ENCODE measurements at places on chromosomes 1 and 21.
A peak's percentile ranks its signal among the peaks of the same experiment; 100 is the strongest.

GRCh38 chr1:14733048-14733778 is 134.7 kb downstream of the KAZN start:
- DNase-seq: no peak

GRCh38 chr1:2556678-2557481 is 709 bp downstream of the TNFRSF14 start:
- no peak for DNase-seq

GRCh38 chr1:12546771-12547585 is 71.0 kb downstream of the DHRS3 start:
- no peak for DNase-seq

DNA sequence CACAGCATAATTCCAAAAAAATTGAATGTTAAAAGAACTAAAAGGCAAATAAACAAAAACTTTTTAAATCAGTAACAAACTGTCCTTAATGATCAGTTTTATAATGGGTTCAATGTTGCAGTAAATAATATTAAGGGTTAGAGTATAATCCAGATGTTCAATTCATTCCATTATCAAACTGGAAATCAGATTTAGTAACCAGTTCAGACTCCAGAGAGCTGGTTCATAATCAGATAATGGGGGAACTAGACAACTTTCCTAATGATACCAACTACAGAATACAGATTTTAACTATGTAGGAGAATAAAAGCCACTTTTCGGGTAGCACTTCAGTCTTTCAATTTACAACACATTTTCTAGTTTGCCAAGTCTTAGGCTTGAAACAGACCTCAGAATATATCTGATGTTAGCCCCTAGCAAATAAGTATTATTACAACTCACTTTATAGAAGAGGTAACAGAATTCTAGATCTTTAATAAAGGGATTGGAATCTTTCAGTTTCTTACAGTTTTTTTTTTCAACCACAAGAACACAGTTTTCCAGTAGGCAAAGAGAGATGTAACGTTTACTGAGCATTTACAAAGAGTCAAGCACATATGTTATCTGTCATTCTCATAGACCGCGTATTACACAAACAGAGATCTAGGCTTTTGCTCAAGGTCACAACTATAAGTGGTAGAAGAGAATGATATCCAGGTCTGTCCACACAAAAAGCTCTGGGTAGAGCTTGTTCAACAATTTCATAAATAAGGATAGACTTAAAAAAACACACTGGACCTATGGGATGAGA is 1.9 kb upstream of the DCAF6 start:
- DNase-seq: no peak

DNA sequence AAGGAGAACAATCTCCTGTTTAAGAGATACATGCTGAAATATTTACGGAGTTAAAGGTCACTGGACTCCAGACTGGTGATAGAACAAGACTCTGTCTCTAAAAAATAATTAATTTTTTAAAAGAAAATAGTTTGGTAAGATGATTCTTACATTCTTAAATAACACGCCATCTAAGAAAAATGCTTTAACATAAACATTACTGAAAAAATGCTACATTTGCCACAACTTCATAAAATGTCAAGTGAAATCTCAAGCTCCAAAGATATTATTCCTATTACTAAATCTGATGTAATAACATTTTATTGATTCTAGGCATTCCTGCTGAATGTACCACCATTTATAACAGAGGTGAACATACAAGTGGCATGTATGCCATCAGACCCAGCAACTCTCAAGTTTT is 4.1 kb downstream of the ANGPTL3 start:
- no peak for DNase-seq

DNA sequence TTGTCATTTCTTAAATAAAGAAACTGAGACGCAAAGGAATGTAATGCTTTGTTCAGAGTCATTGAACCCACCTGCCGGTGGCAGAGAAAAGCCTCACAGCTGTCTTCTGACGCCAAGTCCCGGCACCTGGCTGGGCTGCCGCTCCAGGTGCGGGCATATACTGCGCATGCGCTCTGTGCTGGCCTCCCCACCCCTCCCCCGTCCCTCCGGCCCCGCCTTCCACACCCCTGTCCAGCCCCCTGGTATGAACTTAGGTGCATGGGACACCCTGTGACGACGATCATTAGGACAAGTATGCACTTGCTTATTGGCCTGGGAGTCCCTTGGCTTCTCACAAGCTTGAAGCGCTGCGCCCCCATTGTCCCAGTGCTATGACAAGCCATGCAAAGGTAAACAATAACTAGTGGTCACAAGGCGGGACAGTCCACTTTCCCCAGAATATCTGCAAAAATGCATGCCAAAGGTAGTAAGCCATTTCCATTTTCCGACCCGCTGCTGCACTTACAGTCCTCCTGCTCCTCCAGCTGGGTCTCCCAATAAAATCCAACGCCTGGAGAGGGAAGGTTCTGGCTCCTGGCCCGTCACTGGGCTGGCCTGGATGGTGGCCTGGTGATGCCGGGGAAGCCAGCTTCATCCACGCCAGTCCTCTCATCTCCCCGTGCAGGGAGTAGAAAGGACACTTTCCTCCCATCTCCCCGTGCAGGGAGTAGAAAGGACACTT is 100.4 kb downstream of the PSMG1 start:
- no peak for DNase-seq

DNA sequence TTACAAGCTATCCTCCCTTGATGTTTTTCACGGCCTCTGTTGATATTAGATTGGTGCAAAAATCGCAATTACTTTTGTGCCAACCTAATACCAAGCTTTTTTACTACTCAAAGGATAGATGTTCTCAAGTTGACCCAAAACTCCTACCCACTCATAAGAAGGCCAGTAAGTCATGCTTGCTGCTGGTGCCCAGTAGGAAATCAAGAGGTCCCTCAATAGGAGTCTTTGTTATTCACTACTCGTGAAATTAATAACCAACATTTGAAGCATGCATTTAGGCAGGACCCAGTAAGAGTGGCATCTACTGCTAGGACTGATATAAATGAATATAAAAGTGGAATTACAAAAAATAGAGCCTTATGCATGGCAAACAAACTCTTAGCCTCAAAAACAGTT is 52.6 kb downstream of the APP start:
- no peak for DNase-seq

GRCh38 chr1:3453891-3454810 is at the start of gene ARHGEF16:
ARHGEF16 (plus strand) TSS chr1:3454665; CDS start chr1:3463085, 8,420 bp downstream.
- DNase-seq: peak; percentile 51

- no peak for DNase-seq
These were observed 2.6 kb downstream of the INSRR start for GRCh38 chr1:156856282-156856785.

- DNase-seq: no peak
These were observed 8.5 kb upstream of the CD247 start for GRCh38 chr1:167526667-167527383.

DNA sequence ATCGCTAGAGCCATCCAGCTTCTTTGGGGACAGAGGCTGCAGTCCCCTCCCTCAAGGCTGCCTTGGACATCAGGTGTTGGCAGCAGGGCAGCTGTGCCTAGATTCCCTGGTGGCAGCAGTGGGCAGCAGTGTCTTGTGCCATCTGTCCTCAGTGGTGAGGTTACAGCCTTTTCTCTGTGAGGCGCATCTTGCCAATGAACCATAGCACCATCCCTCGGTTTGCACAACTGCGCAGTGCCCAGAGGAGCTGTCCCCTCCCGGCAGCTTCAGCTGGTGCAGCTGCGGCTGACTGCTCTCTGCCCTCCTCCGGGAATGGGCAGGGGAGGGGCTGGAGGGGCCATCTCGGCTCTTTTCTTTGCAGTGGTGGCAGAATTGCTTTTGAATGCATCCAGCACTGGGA is 59.0 kb upstream of the C8B start:
- no peak for DNase-seq

GRCh38 chr1:224751624-224752311 is 135.7 kb downstream of the CNIH3 start:
- no peak for DNase-seq

GRCh38 chr1:231460614-231461013 is 38.5 kb upstream of the EGLN1 start:
- DNase-seq: peak; percentile 82

GRCh38 chr1:168439456-168440375 is 104.1 kb downstream of the XCL2 start:
- DNase-seq: peak; percentile 91

DNA sequence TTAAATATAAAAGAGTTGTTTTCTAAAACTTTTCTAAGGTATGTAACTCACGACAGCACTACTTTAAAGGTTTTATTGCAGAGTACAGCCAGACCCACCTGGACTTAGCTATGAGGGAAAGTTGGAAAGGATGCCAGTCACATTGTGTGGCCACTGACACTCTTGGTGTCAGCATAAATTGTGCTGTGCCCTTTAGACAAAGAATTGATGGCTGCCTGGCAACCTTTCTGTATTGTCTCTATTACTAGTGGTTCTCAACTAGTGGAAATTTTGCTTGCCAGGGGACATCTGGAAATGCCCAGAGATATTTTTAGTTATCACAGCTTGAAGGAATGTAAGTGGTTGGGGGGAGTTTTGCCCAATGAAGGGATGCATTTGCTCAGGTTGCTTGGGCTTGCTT is 117.5 kb upstream of the APP start:
- DNase-seq: no peak

- DNase-seq: no peak
These were observed 21.3 kb downstream of the FAM20B start for GRCh38 chr1:179046808-179047635.

DNA sequence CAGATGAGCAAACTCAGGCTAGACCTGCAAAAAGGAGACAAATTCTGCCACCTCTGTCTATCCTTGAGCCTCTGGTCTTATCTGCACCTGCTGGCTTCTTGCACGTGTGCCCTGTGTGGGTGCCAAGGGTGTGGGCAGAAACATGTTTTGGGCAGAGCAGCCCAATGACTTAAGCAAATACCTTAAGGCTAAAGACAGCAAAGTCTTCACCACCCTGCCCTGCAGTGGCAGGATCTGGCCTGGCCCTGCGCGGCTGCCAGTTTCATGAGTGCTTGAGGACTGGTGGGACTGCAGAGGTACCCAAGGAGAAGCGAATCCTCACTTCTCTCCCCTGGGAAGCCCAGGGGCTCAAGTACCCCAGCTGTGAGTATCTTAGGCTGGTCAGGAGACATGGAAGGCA is 3.8 kb upstream of the SLC26A9 start:
- DNase-seq: no peak

- no peak for DNase-seq
These were observed 170.8 kb upstream of the SAMSN1 start for GRCh38 chr21:14716761-14717396.

DNA sequence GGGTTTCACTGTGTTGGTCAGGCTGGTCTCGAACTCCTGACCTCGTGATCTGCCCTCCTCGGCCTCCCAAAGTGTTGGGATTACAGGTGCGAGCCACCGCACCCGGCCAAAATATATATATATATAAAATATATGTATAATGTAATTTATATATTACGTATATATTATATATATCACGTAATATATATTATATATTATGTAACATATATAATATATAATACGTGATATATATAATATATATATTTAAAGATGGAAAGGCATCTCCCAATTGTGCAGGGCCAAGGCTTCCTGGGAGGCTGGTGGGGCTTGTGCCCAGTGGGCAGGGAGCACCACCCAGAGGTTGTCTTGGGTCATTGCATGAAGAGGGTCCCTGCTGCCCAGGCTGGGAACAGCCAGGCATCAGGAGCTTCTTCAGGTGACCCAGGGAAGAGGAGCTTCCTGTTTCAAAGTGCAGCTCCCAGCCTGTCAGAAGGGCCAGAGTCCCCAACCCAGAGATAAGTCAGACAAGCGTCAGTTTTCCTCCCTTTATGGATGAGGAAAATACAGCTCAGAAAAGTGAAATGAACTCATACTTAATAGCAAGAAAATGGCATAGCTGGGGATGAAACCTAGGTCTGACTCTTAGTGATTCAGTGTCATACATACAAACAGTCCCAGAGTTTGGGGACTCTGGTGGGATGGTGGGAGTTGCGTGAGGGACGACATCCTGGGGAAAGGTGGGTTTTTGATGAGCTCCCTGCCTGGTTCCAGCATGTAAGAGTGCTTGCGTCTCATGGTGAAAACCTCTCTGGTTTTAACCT is 12.0 kb downstream of the UBE2Q1 start:
- DNase-seq: peak; percentile 48

DNA sequence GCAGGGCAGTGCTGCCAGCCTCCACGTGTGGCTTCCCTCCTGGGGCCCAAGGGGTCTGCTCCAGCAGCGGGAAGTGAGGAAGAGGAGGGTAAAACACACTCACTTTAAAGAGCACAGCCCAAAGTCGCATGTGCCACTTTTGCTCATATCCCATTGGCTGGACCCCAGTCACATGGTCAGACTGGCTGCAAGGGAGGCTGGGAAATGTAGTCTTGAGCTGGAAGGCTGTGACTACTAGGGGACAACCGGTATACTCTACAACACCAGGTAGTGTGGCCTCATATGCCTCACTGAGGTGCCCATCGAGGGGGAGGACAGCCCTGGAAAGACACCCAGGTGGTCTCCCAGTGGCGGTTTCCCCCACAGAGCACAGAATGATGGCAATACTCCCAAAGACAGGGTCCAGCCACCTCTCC is 45.2 kb downstream of the CAMK2N1 start:
- DNase-seq: peak; percentile 44

DNA sequence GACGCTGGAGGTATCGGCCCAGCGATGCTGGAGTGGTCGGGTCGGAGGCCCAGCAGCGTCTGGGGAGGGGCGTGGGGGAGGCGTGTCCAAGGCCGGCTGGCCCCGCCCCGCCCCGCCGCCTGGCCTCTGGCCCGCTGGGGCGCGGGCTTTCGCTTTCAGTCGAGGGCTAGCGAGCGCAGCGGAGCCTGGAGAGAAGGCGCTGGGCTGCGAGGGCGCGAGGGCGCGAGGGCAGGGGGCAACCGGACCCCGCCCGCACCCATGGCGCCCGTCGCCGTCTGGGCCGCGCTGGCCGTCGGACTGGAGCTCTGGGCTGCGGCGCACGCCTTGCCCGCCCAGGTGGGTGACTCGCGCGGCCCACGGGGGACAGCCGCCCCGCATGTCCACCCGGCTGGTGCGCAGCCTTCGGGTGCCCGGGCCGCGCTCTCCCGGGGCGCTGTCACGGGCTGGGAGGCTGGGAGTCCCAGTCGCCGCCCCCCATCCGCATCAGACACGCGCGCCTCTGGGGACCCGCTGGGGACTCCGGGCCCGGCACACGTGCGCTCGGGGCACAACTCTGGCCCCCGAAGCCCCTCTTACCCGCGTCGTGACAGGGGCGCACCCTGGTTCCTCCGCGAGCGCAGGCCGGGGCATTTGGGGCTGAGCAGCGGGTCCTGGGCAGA is at the start of gene TNFRSF1B:
Gene TNFRSF1B, plus strand, starts transcription at position 158 of the 659 bp plus-strand sequence. Its CDS starts 101 bp downstream, at position 259.
- DNase-seq: no peak

DNA sequence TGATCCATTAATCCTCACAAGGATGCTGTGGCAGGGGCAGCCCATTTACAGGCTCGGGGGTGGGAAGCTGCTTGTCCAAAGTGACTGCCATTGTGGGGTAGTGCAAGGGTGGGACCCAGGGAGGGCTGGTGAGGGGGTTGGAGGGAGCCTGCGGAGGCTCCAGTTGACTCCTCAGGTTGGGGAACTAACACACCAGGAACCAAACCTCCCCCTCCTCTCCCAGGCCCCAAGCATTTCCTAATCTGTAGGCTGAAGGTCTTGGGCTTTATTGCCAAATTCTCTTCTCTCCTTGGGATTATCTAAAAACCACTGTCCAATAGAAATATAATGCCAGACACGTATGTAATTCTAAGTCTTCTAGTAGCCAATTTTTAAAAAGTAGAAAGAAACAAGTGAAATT is 18.2 kb downstream of the IKBKE start:
- DNase-seq: no peak

- DNase-seq: no peak
These were observed 36.6 kb downstream of the SLAMF6 start for GRCh38 chr1:160486453-160486852.
